Stimulated activated CD4-positive, alpha-beta T cell treated with anti-CD3 and anti-CD28 coated beads, Interleukin-15, amount 100 ng/mL, for 24 hours (primary cell): ENCODE measurements at places on chromosomes 4 and X.

DNA sequence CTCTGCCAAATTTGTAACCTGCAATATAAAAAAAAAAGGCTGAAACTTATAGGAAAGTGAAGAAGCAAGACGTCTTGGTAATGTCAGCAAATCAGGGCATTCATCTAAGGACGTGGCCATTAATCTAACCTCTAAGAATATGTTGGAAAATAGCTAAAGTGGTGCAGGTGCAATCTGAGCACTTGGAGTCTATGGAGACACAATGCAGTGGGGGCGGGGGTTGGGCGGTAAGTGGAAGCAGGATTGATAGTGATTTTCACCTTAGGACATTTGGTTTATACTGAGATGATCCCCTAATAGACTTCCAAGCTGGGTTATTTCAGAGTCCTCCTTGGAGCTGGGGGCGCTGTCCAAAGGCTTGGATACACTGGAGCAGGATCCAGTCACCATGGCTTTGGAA is 283.4 kb downstream of the EPHA5 start:
- no peak for DNase-seq

DNA sequence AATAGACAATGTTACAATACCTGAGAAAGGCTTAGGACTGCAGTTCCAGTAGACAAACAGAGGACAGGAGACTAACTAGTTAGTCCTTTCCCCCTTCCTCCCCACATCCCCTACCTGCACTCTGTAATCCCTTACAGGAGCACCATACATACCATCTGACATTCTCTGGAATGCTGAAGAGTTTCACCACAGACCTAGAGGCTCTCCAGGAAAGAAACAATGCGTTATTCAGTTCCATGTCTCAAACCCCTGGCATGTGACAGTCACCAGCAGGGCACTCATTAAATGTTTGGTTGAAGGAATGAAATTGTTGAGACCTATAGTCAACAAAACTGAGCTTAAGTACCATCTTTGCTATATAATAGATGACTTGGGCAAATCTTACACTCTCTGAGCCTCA is 100.2 kb upstream of the USP38 start:
- DNase-seq, result no peak

GRCh38 chr4:123568936-123569335 is 172.3 kb downstream of the SPRY1 start:
- DNase-seq, result no peak

- no peak for DNase-seq
Observed at GRCh38 chr4:155943605-155944291, 9.9 kb downstream of the CTSO start.

- no peak for DNase-seq
Observed at GRCh38 chr4:84750260-84750959, 167.5 kb downstream of the CDS1 start.

DNA sequence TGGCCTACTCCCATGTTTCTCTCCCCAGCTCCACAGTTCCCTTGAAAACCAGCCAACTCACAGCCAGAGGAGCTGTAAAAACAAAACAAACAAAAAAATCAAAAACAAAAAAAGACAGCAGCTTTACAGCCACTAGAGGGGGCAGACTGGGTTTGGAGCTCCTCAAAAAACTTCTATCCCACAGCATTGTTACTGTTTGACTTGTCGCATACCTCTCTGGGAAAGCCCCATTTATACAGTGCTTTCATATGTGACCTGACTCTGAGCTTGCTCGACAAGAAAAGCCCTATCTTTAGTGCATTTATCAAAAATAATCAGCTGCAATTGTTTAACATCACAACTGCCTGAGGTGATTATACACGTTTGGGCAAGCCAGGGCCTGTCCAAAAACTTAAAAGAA is 21.6 kb downstream of the TSPAN6 start:
- peak; percentile 2 for DNase-seq

DNA sequence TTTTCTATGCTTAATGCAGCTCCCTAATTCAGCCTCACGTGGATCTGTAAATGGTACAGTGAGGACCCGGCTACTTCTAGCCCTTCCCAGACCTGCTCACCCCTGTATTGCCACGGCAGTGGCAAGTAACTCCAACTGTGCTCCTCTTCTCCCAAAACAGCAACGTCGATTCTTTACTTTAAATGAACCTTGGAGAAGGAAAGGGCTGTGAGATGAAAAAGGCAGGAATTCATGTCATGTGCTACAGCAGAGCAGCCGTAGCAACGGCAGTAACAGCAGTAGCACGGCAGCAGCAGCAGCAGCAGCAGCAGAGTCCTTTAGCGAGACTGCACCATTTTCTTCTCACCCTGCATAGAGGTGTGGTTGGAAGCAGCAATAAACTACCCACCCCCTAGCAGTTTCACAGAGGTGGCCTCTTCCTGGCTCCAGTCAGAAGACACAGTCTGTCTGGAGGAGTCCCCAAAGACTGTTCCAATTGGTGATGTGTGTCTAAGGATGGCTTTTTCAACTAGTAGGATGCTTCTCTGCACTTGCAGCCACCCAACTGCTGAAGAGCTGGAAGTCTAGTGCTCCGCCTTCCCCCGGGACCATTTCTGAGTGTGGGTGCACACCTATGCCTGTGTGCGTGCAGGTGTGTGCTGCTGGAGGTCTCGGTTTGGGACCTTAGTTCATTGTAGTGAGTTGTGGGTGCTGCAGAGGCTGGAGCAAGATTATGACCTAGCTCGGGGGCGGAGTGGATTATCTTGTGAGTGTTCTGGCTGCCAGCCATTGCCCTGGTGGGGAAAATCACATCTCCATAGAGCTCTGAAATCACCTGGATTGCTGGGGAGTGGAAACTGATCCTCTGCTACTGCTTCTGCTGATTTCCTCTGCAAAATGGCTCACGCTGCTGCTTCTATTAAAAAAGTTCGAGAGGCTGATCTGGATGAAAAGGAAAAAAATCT is 67.2 kb downstream of the ANK2 start:
- no peak for DNase-seq

- no peak for DNase-seq
Observed at GRCh38 chrX:140661643-140662042, 47.9 kb upstream of the LINC00632 start.

DNA sequence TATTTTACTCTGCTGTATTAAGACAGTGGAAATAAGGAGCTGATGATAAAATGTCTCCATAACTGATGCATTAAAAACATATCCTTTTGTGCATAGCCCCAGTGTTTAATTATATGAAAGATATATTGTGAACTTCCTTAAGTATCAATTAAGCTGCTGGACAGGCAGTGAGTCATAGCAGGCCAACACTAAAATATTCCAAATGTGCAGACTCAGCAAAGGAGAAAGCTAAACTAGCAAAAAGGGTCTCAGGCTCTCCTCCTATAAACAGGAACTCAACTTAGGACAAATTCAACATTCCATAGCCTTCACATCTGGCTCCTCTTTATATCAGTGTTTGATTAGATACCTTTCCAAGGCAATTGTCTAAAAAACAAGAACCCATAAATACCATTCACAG is 15.6 kb downstream of the TNMD start:
- no peak for DNase-seq

GRCh38 chrX:101595739-101596419 is 21.9 kb downstream of the ARMCX6 start:
- peak; percentile 14 for DNase-seq

DNA sequence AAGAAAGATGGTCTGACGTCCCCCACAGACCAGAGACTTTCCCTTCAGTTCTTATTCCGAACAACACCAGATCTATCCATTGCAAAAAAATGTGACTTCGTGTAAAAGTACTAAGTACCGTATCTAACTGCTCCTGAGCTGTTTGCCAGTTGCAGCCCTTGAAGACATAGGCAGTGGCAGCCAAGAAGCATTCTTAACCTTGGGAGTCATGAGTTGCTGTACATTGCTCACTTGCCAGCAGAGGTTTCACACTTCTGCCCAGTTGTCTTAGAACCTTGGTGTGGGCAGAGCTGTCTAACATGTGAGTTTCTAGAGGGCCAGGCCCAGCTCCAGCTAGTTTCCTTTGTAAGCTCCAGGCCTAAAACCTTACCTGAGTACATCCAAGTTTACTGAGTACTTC is 10.5 kb upstream of the CHRDL1 start:
- no peak for DNase-seq

GRCh38 chr4:124227981-124228380 is 484.6 kb downstream of the ANKRD50 start:
- no peak for DNase-seq

GRCh38 chr4:112083587-112084347 is 61.5 kb upstream of the FAM241A start:
- DNase-seq, result no peak

DNA sequence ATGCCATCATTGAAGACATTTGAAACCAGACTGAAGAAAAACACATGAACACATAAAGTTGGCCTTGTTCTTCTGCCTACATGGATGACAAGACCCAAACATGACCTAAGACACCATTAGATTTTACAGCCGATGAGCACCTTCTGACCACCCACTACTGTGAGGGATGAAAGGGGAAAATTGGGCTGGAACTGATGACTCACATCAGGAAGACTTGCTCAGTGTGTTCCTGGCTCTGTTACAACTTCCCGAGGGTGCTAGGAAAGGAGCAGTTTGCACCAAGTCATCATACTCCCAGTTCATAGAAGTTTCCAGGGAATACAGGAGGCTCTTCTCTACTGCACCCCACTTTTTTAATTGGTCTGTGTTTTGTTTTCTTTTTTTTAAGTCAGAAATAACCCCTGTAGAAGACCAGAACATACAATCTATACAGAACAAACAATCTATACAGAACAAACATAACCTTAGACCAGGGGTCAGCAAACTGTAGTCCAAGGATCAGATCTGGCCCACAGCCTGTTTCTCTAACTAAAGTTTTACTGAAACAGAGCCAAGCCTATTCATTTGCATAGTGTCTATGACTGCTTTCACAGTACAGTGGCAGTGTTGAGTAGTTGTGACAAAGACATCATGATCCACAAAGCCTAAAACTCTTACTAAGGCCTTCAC is 25.3 kb downstream of the BTC start:
- no peak for DNase-seq

DNA sequence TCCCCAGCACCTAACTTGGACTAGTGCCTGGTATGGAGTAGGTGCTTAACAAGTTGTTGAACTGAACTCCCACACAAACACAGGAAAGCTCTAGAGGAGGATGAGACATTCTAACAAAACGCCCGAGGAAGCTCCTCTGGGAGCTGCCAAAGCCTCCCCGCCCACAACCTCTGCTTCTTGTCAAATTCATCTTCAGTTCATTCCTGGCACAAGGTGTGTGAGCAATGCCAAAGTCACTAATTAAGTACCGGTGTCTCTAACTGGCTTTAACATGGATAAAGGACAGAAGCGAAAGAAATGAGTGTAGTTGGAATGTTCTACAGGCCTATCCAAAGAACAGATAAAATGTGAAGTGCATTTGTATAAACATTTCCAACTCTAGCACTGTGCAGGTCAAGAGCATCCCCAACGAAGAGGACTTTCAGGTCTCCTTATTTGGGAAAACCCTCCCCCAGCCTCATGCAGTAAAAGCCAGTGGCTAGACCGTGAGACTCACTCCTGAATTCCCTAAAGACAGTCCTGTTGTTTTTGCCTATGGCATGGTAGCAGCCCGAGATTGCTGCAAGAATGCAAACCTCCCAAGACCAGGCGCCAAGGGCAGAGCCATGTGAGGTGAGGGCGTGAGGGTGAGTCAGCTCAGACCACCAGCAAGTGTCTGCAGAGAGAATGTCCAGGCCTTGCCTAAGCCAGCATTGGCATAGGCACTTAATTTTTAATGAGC is 72.2 kb upstream of the KLF3 start:
- DNase-seq, result no peak

GRCh38 chr4:8428288-8429097 is 12.0 kb downstream of the ACOX3 start:
- peak; percentile 91 for DNase-seq

DNA sequence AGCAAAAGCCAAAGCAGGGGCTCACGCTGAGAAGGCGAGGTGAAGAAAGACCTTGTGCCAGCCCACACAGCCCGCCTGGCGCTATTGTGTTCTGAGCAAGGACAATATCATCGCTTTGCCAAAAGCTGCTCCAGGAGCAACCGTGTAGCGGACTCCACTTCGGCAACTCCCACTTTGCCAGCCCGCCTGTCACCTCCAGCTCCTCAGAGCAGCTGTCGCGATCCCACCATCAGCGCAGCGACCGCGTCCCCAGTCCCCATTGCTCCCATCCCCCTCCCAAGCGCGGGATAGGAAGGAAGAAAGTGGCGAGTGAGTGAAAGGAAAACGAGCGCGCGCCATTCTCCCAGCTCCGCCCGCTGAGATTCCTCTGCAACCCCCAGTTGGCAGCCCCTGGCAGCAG is 759 bp downstream of the ZC4H2 start:
- DNase-seq, result peak; percentile 38

DNA sequence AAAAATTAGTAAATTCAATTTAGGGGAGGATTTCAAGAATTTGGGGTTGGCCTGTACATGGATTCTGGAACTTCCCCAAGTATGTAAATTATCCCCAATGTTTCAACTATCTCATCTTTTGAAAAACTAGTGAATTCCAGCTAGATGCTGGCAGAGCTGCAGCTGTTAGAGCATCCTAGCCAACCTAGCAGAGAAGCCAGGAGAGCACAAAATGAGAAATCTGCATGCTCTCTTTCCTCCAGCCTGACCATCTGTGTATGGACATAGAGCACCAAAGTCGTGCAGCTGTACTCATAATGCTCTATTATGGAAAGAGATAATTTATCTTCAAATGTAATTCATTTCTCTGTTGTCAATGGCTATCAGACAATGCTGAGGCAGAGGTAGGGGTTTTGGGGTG is 1217.7 kb downstream of the PCDH19 start:
- DNase-seq, result no peak

- DNase-seq, result no peak
Observed at GRCh38 chr4:130359542-130359941, 1263.6 kb downstream of the C4orf33 start.

DNA sequence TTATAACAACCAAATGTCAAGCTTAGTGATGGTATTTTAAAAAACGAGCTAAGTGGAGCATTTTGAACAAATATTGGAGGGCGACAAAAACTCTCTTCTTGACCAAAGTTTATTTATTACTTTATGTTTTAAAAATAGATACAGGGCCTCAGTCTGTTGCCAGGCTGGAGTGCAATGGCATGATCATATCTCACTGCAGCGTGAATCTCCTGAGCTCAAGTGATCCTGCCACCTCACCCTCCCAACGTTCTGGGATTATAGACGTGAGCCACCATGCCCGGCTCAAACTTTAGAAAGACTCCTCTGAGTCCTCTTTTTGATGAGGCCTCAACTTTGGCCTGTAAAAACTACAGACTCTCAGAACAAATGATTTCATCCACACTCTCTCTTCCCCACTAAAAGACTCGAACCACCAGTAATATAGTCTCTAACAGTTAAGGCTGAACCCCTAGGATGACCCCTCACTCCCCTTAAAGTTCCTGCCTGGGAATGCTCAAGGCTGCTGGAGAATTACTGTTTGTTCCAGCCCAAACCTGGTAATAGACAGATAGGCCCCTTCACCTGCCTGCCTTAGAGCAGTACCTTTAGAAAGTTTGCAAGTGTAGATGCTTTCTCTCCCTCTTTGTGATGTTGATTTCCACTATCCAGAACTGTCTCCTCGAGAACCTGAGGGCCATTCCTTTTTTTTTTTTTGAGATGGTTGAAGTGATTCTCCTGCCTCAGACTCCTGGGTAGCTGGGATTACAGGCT is 55.3 kb upstream of the HPSE start:
- DNase-seq, result no peak

- no peak for DNase-seq
Observed at GRCh38 chr4:120491481-120491880, 424.8 kb upstream of the MAD2L1 start.
